ENCODE measurements at places on chromosomes 11 and 22.

GRCh38 chr11:119426142-119426541, 3.2 kb upstream of the THY1 start:
- no peak for DNase-seq

GRCh38 chr11:10197091-10197490, 96.9 kb downstream of the SBF2 start:
- DNase-seq: peak; percentile 38

DNA sequence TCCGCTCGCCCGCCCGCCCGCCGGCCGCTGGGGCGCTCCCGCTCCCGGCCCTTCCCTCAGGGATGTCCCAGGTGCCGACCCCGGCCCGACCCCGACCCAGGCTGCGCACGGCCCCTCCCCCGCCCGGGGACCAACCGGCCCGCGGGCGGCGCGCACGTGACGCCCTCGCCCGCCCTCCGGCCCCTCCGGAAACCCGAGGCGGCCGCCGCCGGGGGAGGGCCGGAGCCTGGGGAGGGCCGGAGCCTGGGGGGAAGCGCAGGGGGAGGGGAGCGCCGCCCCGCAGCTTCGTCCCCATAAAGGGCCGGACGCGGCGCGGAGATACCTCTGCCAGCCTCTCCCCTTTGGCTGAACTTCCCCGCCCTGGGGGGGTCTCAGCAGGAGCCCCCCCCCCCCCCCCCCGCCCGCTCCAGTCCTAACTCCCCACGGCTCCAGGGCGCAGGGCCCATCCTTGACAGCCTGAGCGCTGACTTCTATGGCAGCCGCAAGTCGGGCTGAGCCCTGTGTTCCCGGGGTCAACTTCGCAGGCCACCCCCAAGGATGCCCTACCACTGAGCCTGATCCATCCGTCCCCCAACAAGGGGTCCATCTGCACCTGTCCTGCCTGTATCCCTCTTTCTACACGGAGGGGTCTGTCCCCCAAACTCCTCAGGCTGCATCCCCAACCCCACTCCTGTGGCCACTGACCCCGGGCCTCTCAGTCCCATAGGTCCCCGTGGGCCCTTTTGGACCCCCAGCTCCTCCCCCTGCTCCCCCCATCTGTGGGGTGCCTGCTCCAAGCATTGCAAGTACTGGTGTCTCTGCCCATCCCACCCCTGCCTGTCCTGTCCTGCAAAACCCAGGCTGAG, at the start of gene MAPK12:
Gene MAPK12 (minus strand): TSS at position 69 of the 845 bp plus-strand sequence. CDS start 174 bp downstream, outside the sequence.
- no peak for DNase-seq

DNA sequence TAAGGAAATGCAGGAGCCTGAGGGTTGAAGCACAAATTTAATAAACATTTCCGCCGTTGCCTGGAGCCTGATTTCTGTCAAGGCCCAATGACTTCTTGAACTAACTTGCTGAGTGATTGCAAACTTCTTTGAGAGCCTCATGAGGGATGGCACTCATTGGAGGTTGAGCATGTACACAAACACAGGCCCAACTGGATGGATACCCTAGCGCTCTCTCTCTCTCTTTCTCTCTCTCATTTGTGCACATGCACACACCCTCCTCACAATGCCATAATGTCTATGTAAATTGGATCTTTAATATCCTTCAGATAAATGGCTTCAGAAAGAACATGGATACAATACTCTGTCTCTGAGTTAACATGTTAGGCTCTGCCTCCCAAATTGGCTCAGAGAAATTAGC, 597.7 kb upstream of the CADM1 start:
- DNase-seq: no peak

Measured in AG04449 (cell line).